Kidney (tissue), 22 donors: ENCODE measurements at places on chromosomes 4 and X. TPM values are rescaled to one million over a fixed set of nuclear protein-coding genes. Genes with fewer than 3 reads are reported as not detected.

DNA sequence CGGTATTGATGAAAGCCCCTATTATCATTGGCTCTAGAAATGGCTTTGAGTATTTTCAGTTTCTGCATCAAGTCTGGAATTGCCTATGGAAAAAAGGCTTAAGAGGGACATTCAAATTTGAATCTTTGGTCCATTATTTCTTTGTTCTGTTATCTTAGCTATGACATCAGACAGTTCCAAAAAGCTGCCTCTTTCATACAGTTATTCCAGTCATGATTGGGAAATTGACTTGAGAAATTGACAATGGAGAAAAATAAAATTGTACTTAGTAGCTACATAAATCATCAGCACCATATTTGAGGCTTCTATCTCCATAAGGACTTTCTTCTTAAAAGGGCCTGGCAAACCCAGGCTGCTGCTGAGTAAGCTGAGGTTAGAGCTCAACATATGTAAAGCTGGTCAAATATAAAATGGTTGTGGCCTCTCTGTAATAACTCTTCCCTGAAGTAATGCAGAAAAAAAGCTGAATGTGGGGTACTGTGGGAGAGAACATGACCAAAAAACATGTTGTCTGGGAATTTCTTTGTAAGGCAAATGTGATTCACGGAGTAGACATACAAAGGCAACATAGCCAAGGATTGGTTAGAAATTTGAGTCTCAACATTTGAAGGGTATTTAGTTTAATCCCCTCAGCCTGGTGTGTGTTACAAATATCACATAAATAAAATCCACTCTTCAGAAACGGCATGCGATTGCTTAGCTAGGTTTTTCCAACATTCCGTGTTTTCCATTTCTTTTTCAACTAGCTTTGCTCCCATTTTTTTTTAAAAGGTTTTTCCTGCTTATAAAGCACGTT, 100.9 kb downstream of the LNX1 start:
- H3K4me3 ChIP-seq = no peak overlapping the region
- no peak overlapping the region for H3K27ac ChIP-seq
- no peaks in the 10 kb centered on the region for H3K36me3 ChIP-seq

DNA sequence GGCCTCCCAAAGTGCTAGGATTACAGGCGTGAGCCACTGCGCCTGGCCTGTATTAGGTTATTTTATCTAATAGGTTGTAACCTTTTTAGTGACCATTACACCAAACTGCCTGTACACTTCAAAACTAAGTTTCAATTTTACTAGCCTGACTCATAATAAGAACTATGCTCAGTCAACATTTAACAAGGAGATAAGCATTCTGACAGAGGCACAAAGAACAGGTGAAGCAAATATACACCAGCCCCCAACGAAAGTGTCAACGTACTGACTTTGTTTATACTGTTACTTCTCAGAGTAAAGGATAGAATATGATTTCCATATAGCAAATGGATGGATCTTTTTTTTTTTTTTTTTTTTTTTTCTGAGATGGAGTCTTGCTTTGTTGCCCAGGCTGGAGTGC, 62.8 kb downstream of the SHISA3 start:
- no peaks in the 10 kb centered on the region for H3K4me1 ChIP-seq
- H3K4me3 ChIP-seq = no peak overlapping the region
- H3K36me3 ChIP-seq = no peaks in the 10 kb centered on the region

- no peak for DNase-seq
- H3K36me3 ChIP-seq = no peaks in the 10 kb centered on the region
- no peak overlapping the region for H3K4me3 ChIP-seq
- H3K27ac ChIP-seq = no peak overlapping the region
- H3K27me3 ChIP-seq = no peaks in the 10 kb centered on the region
Measured at GRCh38 chr4:8258552-8259212, 10.9 kb upstream of the HTRA3 start.

PF4V1 gene
- 1.0 TPM for total RNA-seq

MEPE gene
- not detected for total RNA-seq

- H3K4me3 ChIP-seq = no peak overlapping the region
- DNase-seq = no peak
- no peak overlapping the region for H3K27ac ChIP-seq
- H3K4me1 ChIP-seq = no peaks in the 10 kb centered on the region
- H3K27me3 ChIP-seq = no peaks in the 10 kb centered on the region
Measured at GRCh38 chrX:137930533-137930932, 364.6 kb downstream of the ZIC3 start.
